ENCODE measurements at places on chromosomes 11 and 22.

GRCh38 chr11:109342261-109342660 lies 79.7 kb upstream of the C11orf87 start:
- no peak for DNase-seq

DNA sequence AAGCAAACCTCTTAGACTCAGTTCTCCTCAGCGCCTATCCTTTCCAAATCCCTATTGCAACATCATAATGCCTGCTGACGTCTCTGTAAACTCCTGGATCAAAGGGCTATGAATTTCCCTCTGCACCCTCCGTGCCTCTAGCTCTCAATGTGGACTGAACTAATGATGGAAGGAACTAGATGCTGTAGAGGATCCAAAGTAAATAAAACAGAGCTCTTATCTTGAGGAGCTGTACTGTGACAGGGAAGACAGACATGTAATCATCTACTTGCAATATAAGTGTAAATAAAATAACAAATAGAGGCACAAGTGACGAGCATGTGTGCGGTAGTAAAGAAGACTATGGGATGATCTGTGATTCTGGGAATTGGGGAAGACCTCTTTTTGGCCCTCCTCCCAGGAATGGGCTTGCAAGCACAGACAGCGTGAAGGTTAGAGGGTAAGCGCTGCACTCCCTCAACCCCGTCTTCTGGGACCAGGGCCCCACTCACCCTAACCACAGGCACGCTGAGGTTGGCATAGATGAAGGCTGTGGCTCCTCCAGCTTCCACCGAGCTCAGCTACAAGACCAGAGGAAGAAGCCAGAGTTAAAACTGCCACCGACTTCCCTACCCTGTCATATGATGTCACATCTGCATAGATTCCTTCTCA lies 42.2 kb downstream of the P4HA3 start:
- no peak for DNase-seq

- no peak for DNase-seq
These were observed 15.0 kb upstream of the MN1 start for GRCh38 chr22:27816552-27816951.

DNA sequence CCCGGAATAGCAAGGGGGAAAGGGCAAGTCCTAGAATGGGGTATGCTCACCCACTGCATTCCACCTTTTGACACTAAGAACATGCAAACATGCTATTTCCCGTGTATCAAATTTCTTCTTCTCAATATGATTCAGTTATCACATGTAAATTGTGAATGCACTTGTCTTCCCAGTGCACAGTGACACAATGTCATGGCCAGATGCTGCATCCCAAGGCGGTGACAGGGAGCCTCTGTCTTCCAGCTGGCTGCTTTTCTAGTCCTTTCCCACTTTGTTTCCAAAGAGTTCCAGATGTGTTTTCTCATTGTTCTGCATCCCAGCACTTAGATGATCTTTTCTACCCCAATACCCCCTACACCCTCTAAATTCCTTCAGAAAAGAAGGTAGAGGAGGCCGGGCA lies 12.4 kb downstream of the SLC25A18 start:
- no peak for DNase-seq

DNA sequence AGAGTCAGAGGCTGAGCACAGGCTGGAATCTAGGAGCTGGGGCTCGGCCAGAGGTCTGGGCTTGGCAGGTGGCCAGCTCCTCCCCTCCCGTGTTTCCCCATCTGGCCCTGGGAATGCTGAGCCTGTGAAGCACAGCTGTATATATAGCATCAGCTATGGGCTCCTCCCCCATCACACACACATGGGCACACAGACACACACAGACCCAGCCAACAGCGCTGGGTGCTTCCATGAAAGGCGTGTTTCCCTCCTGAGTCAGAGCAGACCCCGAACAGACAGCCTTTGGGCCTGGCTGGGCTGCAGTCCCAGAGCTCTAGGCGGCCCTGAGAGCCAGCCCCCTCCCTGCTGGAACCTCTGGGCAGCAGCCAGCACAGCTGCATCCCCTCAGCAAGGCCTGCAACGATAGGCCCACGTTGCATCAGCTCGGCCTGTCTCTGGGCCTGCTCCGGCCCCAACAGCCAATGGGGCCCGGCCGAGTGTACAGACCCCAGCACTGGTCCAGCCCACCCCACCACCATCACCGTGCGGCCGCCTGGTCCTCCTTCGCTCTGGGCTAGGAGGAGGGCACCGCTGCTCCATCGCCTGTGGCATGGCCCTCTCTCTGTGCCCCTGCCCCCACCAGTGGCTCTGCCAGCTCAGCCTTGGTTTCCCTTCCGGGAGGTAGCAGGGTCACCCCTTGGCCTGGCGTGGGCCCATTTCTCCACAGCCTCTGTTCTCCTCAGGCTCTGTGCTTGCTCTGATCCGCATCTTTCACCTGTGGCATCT lies 7.6 kb upstream of the SERPINH1 start:
- no peak for DNase-seq
